Mucosa of gallbladder (tissue), 1 donor: ENCODE measurements at places on chromosomes 1 and 21. TPM values are rescaled to one million over a fixed set of nuclear protein-coding genes. Genes with fewer than 3 reads are reported as not detected.

S1PR1 gene
- 14.6 TPM for total RNA-seq

PRRX1 gene
- total RNA-seq, result 12.5 TPM

DNA sequence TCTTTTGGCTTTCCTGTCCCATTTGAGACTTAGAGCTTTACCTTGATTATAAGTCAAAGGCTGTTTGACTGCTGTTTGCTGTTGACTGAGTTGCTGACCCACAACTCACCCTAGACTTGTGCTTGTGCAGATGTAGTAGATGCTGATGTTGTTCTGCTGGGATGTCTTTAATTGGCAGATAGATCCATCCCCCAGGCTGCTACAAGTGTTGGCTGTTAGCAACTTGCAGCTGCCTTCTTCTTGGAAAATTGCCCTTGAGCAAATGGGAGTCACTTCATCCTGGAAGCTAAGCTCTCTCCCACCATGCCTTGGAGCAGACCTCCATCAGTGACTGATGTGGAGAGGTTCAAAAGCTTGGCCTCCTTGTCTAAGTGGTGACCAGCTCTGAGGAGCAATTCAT, 139.3 kb upstream of the KIAA0040 start:
- no peak for DNase-seq

DNA sequence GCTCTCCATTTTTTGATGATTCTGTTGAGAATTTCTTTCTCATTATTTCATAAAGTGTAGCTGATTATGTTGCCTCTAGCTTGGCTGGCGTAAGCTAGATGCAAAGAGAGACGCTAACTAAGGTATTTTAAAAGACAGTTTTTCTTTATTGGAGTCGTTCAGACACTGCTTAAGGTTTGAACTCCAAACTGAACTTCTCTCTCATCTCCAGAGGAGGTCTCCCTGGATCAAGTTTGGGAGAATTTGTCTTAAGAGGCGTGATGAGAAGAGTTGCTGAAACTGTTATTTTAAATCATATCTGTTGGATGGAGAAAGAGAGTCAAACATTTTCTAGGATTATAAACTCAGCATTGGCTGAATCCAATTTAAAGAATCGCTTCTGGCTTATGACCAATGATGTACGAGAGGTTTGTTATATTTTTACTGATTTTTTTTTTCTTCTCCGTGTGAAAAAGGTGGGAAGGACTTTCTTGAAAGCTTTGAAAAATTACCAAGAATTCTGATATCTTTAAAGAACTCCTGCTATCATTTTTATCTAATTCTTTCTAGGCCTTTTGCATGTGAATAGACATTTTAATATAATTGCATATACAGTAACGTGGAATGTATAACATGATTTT, 34.0 kb downstream of the MAP3K7CL start:
- DNase-seq, result no peak

DNA sequence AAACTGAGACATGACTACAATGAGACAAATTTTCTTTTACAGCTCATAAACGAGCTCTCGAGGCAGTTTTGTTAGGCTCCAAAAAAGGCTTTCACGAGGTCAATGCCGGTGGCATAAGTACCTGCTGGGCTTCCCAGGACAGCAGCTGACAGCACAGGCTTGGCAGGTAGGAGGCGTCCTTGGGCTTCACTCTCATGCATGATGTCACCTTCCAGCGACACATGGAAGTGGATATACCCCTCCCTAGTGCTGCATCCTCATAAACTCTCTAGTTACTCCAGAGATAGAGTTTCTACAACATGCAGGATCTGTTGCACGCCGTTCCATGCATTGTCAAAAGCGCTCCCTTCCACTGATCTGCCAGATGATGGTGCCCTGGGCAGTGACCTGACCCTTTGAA, 112.5 kb upstream of the PAXBP1 start:
- no peak for DNase-seq
